ENCODE measurements at places on chromosomes 12 and 14. TPM values are rescaled to one million over a fixed set of nuclear protein-coding genes. Genes with fewer than 3 reads are reported as not detected.

The CD4 gene
- total RNA-seq: 91.9 TPM

The NUP37 gene
- total RNA-seq: 52.8 TPM

The PIANP gene
- total RNA-seq: 0.09 TPM

The ALDH1L2 gene
- total RNA-seq: 0.24 TPM

The RDH12 gene
- 0.24 TPM for total RNA-seq

The FGD4 gene
- total RNA-seq: 3.6 TPM

GRCh38 chr14:91419044-91419397 is 1.4 kb upstream of the CCDC88C start:
- no peaks in the 10 kb centered on the region for H3K27me3 ChIP-seq
- peaks cover 34% of the 10 kb centered on the region for H3K4me1 ChIP-seq
- peaks cover 2% of the 10 kb centered on the region for H3K36me3 ChIP-seq

GRCh38 chr12:48041591-48042423 is 37.5 kb upstream of the COL2A1 start:
- no peaks in the 10 kb centered on the region for H3K27me3 ChIP-seq
- H3K27ac ChIP-seq: no peak overlapping the region
- peaks cover 24% of the 10 kb centered on the region for H3K36me3 ChIP-seq
- peaks cover 11% of the 10 kb centered on the region for H3K4me1 ChIP-seq
- no peak for DNase-seq

GRCh38 chr12:131076791-131077747 is 123.4 kb downstream of the ADGRD1 start:
- H3K4me3 ChIP-seq: no peak overlapping the region
- no peak for DNase-seq
- no peaks in the 10 kb centered on the region for H3K27me3 ChIP-seq
- H3K36me3 ChIP-seq: no peaks in the 10 kb centered on the region
- H3K27ac ChIP-seq: no peak overlapping the region

GRCh38 chr14:105416671-105417070 is 3.0 kb upstream of the MTA1 start:
- no peak for DNase-seq
- peaks cover 31% of the 10 kb centered on the region for H3K27me3 ChIP-seq
- no peaks in the 10 kb centered on the region for H3K36me3 ChIP-seq
- peaks cover 17% of the 10 kb centered on the region for H3K4me1 ChIP-seq

- no peaks in the 10 kb centered on the region for H3K27me3 ChIP-seq
- no peak for DNase-seq
- peaks cover 4% of the 10 kb centered on the region for H3K4me1 ChIP-seq
- H3K36me3 ChIP-seq: no peaks in the 10 kb centered on the region
- H3K4me3 ChIP-seq: no peak overlapping the region
Measured at GRCh38 chr12:65938807-65939206, 114.5 kb downstream of the HMGA2 start.

- H3K4me1 ChIP-seq: peaks cover 2% of the 10 kb centered on the region
- H3K27ac ChIP-seq: no peak overlapping the region
- H3K27me3 ChIP-seq: no peaks in the 10 kb centered on the region
- no peak for DNase-seq
- no peaks in the 10 kb centered on the region for H3K36me3 ChIP-seq
Measured at GRCh38 chr12:47393403-47393790, 312.4 kb downstream of the RPAP3 start.

DNA sequence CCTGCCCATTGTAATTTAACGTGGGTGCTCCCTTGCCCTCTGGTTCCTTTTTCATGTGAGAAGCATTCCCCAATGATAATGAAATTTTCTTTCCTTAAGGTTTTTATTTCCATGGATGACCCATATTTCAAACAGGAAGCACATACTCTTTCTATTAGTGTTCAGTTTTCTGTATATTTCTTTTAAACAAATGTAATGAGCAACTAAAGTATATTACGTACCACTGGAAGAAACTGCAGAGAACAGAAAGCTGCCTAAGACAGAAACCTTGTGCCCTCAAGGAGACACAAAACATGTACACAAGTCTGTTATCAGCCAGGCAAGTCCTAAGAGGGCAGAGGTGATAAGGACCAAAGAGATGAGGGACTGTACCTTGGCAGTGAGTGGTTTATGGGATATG is 414.9 kb downstream of the ETNK1 start:
- H3K27ac ChIP-seq: no peak overlapping the region
- H3K36me3 ChIP-seq: no peaks in the 10 kb centered on the region
- no peaks in the 10 kb centered on the region for H3K27me3 ChIP-seq
- DNase-seq: no peak
- H3K4me1 ChIP-seq: no peaks in the 10 kb centered on the region

- DNase-seq: no peak
- H3K4me3 ChIP-seq: no peak overlapping the region
- no peak overlapping the region for H3K27ac ChIP-seq
- H3K4me1 ChIP-seq: no peaks in the 10 kb centered on the region
- H3K27me3 ChIP-seq: no peaks in the 10 kb centered on the region
Measured at GRCh38 chr12:112705037-112705632, 86.4 kb upstream of the RPH3A start.

- no peak overlapping the region for H3K27ac ChIP-seq
- H3K27me3 ChIP-seq: no peaks in the 10 kb centered on the region
- no peaks in the 10 kb centered on the region for H3K36me3 ChIP-seq
- no peaks in the 10 kb centered on the region for H3K4me1 ChIP-seq
Measured at GRCh38 chr14:78610994-78611393, 440.8 kb downstream of the NRXN3 start.

DNA sequence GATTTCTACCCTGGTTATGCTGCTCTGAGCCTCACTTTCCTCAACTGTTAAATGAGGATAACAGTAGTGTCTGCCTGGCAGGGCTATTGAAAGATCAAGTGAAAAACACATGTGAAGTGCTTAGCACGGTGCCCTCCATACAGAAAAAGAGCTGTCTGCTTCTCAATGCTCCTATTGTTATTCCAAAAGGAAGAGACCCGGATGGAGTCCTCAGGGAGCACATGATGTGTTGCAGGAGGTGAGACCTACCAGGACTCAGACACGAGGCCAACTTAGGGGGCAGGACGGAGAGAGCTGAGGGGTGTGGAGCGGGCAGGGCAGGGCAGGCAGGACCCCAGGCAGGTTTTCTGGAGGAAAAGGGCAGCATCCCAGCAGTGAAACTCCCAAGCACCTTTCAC is 8.9 kb downstream of the FAIM2 start:
- H3K27me3 ChIP-seq: no peaks in the 10 kb centered on the region
- no peak for DNase-seq
- H3K36me3 ChIP-seq: no peaks in the 10 kb centered on the region
- H3K27ac ChIP-seq: no peak overlapping the region
- no peaks in the 10 kb centered on the region for H3K4me1 ChIP-seq
- no peak overlapping the region for H3K4me3 ChIP-seq

DNA sequence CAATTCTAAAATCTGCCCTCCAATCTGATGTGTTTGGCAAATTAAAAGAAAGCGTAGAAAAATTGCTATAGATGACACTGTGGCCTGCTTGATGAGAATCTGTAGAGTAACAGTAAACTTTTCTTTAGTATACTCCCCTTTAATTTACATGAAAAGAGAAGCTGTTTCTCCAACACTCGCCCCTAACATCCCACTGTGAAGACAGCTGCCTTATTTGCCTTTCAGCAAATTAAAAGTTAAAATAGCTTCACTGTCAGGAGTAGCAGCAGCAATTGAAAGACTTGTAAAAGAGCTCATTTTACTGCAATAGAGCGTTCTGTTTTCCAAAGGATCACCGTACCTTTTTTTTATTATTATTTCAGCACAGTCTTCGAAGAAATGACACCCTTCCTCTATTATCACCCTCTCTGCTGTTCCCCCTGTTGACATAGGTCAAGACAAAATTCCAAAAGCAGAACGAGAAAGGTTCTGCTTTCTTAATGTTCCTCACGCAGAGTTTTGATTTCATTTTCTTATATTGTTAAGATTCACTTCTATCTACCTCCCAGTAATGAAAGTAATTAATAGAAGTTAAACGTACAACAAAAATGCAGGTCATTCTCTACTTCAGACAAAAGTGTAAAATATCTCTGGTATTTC is 153.5 kb upstream of the USP15 start:
- no peaks in the 10 kb centered on the region for H3K36me3 ChIP-seq
- H3K4me1 ChIP-seq: no peaks in the 10 kb centered on the region
- no peaks in the 10 kb centered on the region for H3K27me3 ChIP-seq
- no peak for DNase-seq
- H3K27ac ChIP-seq: no peak overlapping the region

DNA sequence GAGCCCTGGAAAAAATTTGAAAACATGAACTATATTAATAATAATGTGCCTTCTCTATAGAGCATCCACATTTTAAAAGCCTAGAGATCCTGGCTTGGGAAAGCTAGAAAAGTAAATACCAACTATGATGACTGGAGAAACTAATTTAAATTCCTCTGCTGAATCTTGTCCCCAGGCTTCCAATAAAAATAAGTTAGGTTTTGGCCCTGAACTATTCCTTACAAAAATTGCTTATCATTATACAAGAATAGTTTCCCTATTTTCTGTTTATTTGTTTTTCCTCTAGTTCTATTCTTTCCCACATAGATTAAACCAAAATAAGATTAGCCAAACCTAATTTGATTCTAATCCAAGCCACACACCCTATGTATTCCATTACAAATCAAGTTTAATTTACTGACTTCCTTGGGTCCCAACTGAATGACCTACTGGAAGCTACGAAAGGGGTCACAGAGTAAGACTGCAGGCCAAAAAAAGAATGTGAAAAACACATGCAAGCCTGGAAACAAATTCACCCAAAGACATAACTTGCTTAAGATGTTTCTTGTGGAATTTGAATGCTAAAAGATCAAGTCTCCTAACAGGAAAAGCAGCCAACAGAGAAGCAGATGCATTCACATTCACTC is 133.0 kb downstream of the PAWR start:
- H3K4me3 ChIP-seq: no peak overlapping the region
- no peaks in the 10 kb centered on the region for H3K4me1 ChIP-seq
- H3K27me3 ChIP-seq: no peaks in the 10 kb centered on the region
- no peaks in the 10 kb centered on the region for H3K36me3 ChIP-seq
- H3K27ac ChIP-seq: no peak overlapping the region

GRCh38 chr12:130831876-130832405 is 7.1 kb downstream of the STX2 start:
- no peaks in the 10 kb centered on the region for H3K27me3 ChIP-seq
- no peak for DNase-seq
- no peak overlapping the region for H3K27ac ChIP-seq
- H3K4me3 ChIP-seq: no peak overlapping the region
- H3K4me1 ChIP-seq: peaks cover 3% of the 10 kb centered on the region

DNA sequence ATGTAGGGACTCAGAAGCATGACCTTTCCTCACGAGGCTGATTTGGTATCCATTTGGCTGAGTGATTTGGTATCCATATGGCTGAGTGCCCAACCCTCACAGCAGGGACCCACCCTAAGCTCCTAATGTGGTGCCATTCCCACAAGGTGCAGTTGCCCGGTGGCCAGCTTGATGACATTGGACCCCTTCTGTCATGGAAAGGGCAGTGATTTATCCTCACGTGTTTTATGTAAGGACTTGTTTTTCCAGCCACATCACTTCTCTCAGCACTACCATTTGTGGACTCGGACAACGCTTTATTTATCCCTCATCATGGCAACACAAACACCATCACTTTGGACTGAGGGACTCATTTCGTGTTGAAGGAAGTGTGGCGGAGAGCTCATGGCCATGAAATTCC is 8.5 kb upstream of the CDC42BPB start:
- no peak for DNase-seq
- H3K27me3 ChIP-seq: no peaks in the 10 kb centered on the region
- H3K4me1 ChIP-seq: no peaks in the 10 kb centered on the region
- H3K4me3 ChIP-seq: no peak overlapping the region

GRCh38 chr14:25843481-25844470 is 754.1 kb downstream of the NOVA1 start:
- DNase-seq: no peak
- no peaks in the 10 kb centered on the region for H3K27me3 ChIP-seq
- no peak overlapping the region for H3K4me3 ChIP-seq
- no peaks in the 10 kb centered on the region for H3K36me3 ChIP-seq
- no peaks in the 10 kb centered on the region for H3K4me1 ChIP-seq

DNA sequence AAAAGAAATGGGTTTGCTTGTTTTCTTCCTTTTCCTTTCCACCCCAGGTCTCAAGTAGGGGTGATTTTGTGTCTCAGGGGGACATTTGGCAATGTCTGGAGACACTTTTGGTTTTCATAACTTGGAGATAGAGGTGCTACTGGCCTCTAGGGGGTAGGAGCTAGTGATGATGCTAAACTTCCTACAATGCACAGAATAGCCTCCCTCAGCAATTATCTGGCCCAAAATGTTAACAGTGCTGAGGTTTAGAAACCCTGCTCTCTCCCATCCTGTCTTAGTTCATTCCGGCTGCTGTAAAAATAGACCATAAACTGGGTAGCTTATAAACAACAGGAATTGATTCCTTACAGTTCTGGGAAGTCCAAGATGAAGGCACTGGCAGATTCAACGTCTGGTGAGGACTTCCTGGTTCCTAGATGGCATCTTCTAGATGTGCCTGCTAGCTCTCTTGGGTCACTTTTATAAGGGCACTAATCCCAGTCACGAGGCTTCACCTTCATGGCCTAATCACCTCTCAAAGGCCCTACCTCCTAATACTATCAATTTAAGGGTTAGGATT is 7.4 kb upstream of the GAS2L3 start:
- no peak overlapping the region for H3K27ac ChIP-seq
- no peak overlapping the region for H3K4me3 ChIP-seq
- DNase-seq: no peak
- no peaks in the 10 kb centered on the region for H3K4me1 ChIP-seq

DNA sequence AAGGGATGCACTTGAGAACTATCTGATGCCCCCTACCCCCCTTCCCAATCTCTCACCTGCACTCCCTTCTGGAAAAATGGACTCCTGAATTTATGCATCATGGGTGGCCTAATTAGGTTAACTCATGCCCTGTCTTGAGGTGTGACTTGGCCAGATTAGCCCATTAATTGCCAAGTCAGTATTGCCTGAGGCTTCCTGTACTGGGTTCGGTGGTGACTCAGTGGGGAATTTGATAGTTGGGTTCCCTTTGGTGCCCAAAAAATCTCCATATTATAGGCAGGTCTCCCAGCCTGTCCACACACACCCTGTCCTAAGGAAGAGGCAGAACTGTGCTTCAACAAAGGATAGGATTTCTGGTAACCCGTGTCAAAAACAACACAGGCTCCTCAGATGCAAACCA is 146.1 kb downstream of the CHST11 start:
- H3K27me3 ChIP-seq: no peaks in the 10 kb centered on the region
- no peak overlapping the region for H3K27ac ChIP-seq
- DNase-seq: no peak
- H3K4me3 ChIP-seq: no peak overlapping the region
- H3K36me3 ChIP-seq: peaks cover 16% of the 10 kb centered on the region
